ENCODE measurements at places on chromosomes 16 and 17.

GRCh38 chr17:71163121-71163812, 957.6 kb upstream of the SOX9 start:
- DNase-seq: no peak

DNA sequence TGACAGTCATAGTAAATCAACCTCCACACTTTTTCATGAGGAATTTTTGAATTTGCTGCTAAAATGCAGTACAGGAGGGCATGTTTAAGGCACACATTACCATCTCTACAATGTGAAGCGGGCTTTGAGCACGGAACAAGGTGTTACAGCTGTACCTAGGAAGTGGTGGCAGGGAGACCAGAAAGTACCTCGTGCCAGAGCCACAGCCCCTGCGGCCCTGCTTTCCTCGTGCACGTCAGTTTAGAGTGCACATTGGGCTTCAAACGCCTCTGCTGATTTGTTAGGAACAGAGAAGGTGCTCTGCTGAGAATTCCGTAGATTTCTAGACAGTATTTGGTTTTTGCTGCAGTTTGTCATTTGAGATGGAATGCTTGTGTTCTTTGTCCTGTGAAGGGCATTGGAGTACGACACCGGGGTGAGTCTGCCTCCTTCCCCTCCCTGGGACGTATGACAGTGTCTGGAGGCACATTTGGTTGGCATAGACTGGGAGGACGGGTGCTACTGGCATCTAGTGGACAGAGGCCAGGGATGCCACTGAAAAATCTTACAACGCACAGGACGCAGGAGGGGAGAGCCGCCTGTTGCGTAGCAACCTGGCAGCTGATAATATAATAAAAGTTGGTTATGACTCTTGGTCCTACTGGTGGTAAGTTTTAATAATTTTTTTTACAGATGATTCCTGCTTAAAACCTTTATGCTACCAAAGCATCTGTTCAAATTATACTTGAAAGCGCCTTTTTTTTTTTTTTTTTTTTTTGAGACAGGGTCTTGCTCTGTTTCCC, 9.1 kb downstream of the FOXK2 start:
- DNase-seq: no peak

GRCh38 chr16:19497176-19497575, 24.7 kb downstream of the GDE1 start:
- DNase-seq: no peak

DNA sequence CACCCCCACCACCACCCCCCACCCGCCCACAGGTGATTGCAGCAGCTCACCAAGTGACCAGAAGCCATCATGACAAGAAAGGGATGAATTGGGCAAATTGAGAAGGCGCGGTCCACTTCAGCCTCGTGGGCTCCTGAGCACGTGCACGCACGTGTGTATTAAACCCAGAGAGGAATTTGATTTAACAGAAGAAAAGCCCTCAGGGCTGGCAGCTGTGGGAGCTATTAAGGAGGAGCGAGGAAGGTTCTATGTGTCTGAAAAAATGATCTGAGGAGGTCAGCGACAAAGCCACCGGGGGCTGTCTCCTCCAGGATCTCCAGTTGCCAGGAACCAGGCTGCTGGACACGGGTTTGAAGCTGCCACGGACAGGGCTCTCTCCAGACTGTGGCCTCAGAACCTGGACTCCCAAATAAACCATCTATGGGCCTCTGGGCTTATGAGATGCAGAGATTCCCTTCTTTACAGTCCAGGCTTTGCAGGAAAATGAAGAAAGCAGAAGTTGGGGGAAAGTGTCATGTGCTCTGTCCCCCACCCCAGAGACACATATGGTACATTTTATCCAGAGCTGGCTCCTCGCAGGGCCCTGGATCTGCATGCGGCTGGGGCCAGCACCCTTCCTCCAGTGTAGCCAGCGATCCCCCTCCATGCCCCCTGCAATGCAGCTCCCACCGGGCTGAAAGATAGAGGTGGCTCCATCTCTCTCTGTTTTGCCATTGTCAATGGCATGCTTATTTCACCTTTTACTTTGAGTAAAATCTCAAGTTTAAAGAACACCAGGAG, 219.7 kb upstream of the RPL38 start:
- DNase-seq: no peak

GRCh38 chr17:72185564-72185963, 64.7 kb downstream of the SOX9 start:
- no peak for DNase-seq

DNA sequence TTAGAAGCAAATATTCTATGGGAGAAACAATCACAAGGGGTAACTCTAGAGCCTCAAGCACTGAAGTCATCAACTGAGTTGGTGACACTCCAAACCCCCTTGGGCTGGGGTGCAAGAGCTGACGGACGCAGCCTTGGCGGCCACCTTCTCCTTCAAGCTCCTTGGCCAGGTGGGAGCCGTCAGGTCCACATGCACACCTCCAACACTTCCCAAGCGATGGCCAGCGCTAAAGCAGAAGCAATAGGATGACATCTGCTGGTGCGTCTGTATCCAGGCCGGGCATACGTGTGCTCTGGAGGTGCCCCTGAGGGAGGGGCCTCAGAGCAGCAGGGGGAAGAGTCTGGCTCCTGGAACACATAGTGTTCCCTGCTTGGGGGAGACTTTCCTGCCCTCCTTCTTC, 12.2 kb upstream of the FOXJ1 start:
- DNase-seq: no peak
